ENCODE measurements at places on chromosomes 5 and 9.

DNA sequence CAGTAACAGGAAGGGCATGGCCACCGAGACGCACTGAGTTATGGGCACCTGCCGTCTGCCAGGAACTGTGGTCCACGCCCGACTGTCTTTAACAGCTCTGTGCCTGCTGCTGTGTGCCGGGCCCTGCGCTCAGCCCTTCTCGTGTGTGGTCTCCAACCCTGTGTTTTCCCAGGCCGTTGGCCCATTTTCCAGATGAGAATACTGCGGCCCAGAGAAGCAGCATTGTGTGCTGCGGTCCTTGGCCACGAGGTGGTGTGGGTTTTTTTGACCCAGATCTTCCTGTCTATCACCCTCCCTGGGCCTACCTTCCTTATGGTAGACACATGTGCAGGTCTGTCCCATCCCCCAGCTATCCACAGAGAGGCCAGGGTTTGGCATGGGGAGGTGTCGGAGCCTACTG, 47.0 kb downstream of the RXRA start:
- no peak for DNase-seq

DNA sequence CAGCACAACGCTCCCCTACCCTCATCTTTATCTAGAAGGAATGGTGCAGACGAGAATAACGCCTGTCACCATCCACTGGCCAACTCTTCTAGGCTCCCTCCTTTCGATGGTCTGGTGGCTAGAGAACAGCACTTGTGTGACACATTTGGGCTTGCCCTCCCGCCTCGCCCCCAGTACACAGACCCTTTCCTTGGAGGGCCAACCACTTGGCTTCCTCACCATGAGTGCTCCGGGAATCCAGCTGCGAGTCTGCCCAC, 1.4 kb downstream of the GNAQ start:
- DNase-seq: no peak

- DNase-seq: no peak
These were observed 117.2 kb downstream of the PSD2 start for GRCh38 chr5:139912804-139913203.

DNA sequence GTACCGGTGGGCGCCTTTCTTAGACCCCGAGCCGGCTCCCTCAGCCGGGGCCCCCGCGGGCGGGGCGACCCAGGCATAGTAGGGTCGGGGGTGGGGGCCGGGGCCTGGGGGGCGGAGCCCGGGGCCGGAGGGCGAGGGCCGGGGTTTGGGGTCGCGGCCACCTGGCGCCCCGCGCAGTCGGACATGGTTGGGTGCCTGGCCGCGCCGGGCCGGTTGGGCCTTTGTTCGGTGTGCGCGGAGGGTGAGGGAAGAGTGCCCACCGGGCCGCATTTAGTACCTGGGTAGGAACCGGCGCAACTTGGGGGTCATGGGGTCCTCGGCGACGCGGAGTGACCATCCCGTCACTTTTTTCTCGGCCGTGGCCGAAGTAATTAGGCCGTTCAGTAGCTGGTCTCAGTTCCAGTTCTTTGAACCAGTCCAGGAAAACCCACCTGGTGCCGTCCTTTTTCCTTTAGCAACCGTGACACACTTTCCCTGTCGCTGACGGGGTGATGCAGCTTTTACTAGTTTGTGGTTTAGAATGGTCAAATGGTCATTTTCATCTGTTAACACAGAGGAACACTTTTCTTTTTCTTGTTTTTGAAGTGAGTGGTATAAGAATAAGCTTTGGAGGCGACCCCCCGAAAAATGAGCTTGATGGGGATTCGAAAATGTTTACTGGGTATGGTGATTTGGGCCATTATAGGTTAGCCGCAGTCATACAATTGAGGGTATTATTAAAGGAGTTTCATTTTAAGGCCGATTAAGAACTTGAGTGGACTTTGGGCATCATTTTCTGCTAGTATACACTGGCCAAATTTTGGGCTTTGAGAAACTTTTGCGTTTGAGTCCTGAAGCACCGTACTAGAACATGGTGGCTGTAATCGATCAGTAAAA, 589 bp downstream of the CKS2 start:
- DNase-seq: no peak

GRCh38 chr9:111039231-111039906, 1.1 kb upstream of the LPAR1 start:
- DNase-seq: no peak

- peak; percentile 46 for DNase-seq
These were observed 928 bp downstream of the MCTP1 start for GRCh38 chr5:95283761-95284571.

DNA sequence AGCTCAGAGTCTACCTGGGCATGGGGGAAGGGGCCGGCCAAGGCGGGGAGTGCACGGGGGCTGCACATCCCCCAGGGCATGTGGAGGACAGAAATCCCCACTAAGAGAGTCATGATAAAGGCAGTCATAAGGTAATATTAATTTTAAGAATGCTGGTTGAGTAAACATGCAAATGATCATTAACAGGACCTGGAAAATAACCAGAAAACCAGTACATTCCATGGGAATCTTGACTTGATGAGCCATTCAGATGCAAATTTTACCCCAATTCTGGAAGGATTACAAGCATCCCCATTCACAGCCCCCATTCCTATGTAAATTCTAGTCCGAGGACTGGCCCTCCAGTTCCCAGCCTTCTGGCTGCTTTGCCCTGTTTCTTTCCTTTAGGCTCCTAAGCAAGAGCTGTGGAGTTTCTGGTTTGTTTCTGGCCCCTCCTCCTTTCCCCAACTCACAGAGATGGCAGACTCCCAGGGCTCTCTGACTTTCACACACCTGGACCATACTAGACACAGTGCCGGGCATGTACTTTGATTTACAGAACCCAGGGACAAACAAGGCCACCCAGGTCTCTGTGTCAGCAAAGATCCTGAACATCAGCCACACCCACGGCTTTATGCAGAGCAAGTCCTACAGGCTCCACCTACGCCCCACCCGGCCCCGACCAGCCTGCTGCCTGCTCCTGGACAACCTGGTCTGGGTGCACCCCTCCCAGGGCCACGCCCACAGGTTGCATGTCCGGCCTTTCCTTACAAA, 62.7 kb downstream of the SEMA4D start:
- no peak for DNase-seq

- DNase-seq: no peak
These were observed 57.0 kb downstream of the ECPAS start for GRCh38 chr9:111427186-111427585.

DNA sequence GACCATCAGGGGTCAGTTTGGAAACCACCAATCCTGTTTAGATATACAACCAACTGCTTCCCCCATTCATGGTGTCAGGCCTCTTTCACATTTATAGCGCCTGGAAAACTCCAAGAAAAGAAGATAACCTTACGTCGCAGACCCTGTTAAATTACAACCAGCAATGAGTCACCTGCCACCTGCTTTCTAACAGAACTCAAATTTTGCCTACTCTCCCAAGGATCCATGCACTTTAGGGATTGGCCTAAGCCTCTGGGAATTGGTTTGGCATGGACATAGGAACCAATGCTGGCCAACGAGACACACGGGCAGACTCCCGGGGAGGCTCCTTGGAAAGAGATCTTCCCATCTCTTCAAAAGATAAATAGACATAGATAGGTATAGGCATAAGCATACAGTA, 87.0 kb downstream of the FEM1C start:
- DNase-seq: no peak

- DNase-seq: no peak
These were observed 64.3 kb downstream of the CPLANE1 start for GRCh38 chr5:37184748-37185364.

DNA sequence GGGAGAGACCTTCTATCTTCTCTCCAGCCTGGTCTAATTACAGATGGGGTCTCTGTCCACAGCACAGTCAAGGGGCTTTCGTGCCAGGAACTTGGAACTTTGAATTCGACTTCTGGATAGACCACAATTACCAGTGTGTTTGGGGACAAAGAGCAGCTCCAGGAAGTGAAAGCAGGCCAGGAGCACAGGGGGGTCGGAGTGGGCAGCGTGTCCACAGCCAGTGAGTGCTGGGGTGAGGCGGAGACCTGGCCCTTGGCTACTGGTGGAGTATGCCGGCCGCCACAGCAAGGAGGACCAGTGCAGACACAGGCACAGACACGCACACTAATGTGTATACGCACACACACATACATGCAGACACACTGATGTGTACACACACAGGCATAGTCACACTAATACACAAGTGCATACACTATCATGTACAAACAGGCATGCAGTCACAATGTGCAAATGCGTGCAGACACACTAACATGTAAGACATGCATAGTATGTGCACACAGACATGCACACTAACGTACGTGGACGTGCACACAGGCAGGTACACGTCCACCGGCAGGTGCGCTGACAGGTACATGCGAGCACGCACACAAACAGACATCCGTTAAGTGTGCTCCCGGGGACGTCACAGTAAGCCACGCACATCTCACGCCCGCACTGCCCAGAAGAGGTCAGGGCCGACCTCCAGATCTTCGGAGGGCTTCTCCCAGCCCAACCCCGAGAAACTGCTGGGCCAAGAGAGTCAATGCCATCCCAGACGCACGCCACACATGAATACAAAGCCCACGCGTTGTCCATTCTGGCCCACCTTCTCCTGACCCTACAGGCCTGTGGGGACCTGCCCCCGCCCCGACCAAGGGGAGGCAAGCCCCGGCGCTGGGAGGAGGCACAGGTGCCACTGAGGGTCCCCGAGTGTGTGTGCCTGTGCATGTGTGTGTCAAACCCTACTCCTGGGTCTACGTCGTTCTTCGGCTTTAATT, 46.5 kb downstream of the NKD2 start:
- no peak for DNase-seq

GRCh38 chr9:326667-327066, 112.0 kb downstream of the DOCK8 start:
- DNase-seq: no peak

- DNase-seq: no peak
These were observed 141.4 kb downstream of the EBF1 start for GRCh38 chr5:158958021-158958994.

DNA sequence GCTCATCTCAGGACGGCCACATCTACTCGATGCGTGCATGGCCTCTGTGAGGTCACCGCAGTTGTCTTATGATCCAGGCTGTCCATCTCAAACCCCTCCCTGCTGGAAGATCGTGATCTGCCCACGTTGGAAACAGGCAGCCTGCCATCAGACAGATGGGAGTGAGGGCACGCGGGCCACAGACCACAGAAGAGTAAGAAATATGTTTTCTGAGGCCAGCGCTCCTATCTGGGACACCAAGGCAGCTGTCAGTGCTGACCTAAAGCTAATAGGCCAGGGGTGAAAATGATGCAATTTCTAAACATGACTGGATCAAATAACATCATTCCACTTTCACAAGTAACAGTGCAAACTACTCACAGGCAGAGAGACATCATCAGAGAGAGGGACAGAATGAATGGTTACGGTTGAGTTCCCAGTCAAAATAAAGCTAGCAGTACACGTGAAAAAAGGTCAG, 57.1 kb upstream of the CER1 start:
- DNase-seq: no peak

GRCh38 chr5:174796711-174797192, 72.4 kb downstream of the MSX2 start:
- DNase-seq: no peak

DNA sequence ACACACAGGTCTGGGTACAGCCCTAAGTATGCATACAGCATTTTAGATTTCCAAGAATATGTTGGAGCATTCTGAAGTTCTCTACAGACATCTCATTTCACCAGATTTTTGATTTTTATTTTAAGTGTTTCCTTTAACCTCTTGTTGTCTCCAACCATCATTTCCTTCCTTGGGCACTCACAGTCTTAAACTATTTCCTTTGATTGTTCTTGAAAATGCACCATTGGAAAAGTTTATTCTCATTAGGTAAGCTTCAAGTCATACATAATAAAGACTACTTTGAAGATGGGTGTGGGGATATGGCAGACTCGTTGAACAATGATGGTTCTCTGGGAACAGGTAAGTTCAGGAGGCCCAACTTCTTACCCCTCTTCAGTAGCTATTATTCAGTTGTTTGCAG, 1174.6 kb downstream of the CDH12 start:
- no peak for DNase-seq

- DNase-seq: no peak
These were observed 315.2 kb upstream of the PDE4D start for GRCh38 chr5:60208716-60209115.

GRCh38 chr9:69745716-69746437, 13.9 kb downstream of the PTAR1 start:
- no peak for DNase-seq

GRCh38 chr5:140253985-140254384, 48.9 kb downstream of the PFDN1 start:
- no peak for DNase-seq

GRCh38 chr9:27349698-27350080, 52.7 kb upstream of the EQTN start:
- no peak for DNase-seq

DNA sequence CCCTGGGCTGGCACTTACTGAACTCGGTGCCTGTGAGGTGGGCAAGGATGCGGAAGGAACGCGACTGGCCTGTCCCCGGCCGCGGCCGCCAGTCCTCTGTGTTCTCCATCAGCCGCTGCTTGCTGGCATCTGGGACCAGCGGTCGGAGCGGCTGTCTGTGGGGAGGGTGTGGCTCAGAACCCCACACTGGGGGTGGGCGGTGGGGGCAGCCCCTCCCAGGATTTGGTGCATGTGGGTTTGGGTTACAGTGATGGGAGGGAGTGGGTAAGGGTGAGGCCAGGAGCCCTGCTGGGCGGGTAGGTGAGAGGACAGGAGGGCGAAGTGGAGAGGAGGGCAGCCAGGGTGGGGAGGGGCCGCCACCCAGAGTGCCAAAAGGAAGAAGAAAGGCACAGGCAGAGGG, 6.4 kb downstream of the PDLIM7 start:
- no peak for DNase-seq

DNA sequence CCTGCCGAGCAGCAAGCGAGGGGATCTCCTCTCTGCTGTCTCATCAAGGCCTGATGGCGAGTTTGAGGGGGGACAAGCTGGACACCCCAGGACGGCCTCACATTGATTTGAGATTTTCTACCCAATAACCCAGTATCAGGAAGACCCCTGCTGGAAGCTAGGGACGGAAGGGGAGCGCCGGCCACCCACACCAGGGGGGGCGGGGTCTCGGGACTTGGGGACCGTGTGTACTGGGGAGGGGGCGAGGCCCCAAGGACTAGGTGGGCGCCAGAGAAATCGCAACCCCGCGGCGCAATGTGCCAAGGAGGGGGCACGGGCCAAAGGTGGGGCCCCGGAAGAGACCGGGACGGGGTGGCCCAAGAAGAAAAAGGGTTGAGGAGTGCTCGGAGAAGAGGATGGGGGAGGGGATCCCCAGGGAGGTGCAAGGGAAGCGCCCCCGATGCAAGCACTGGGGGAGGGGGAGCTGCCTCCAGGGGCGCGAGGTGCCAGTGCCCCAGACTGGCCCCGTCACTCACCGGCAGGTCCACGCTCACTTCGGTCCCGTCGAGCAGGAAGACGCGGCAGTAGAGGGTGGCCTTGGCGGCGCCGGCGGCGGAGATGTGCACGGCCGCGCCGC, 1.1 kb downstream of the EPB41L4B start:
- no peak for DNase-seq

GRCh38 chr5:103243665-103244064, 14.9 kb upstream of the MACIR start:
- no peak for DNase-seq
